ENCODE measurements at places on chromosomes 4 and X. TPM values are rescaled to one million over a fixed set of nuclear protein-coding genes. Genes with fewer than 3 reads are reported as not detected.

Gene FGFBP2
- 15.4 TPM for total RNA-seq

Gene PIM2
- total RNA-seq, result 9.8 TPM

DNA sequence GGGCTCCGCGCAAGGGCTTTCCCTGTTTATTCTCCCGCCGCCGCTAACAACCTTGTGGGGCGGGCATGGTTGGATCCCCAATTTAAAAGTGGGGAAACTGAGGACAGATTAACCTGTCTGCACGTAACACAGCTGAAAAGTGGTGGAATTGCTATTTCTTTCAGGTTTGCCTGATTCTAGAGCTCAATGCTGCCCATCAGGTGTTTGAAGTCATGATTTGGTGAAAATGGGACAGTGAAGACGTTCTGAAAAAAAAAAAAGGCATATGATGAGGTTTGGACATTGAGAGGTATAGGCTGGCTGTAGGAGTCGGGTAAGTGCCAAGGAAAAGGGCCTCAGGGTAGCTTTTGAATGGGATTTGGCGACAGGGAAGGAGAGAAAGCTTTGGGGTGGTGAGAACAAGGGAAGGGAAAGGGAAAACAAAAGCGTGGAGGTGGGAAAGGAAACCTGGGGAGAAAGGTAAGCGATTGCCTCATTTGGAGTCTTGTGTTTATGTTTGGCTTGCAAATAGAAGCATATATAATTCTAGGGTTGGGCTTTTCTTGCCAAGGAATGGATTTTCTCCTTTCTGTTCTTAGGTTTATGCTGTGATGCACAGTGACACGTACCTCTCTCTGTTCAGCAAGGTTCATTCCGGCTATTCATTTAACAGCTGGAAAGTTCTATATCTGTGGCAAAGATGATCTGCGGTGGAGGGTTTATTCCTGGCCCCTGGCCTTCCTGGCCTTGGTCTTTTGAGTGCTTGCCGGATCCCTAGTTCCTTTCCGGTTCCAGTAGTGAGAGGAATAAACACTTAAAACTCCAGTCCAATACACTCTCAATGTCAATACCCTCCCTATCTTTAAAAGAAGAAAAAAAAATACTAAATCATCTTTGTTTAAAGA lies 2.4 kb upstream of the STIM2 start:
- no peak for DNase-seq

Gene FAM47B
- total RNA-seq, result not detected

DNA sequence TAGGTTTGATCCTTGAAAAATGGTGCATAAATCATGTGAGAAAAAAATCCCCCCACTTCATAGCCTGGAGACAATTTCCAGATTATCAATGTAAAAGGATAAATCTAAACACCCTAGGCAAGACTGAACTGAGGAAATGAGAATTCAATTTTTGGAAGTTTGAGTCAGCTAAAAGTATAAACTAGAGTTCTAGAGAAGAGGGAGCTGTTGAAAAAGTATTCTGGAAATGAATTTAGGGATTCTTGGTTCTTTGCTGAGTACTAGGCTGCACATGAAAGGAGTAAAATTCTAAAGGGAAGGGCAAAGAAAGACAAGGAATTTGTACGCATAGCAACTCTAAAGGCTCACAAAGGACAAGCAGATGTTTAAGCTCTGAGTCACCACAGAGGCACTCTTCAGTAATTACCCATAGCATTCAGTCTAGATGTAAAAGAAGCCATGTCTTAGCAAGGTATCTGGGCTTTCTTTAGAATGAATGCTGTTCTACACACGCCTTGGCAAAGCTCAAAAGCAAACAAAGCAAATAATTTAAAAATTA lies 896.5 kb downstream of the PDHA2 start:
- DNase-seq, result no peak

- no peak for DNase-seq
These were observed 38.6 kb downstream of the TRIM2 start for GRCh38 chr4:153242839-153243324.

- DNase-seq, result peak; percentile 10
These were observed 144.6 kb downstream of the AMELX start for GRCh38 chrX:11437642-11438379.

Gene TMLHE
- 17.6 TPM for total RNA-seq

DNA sequence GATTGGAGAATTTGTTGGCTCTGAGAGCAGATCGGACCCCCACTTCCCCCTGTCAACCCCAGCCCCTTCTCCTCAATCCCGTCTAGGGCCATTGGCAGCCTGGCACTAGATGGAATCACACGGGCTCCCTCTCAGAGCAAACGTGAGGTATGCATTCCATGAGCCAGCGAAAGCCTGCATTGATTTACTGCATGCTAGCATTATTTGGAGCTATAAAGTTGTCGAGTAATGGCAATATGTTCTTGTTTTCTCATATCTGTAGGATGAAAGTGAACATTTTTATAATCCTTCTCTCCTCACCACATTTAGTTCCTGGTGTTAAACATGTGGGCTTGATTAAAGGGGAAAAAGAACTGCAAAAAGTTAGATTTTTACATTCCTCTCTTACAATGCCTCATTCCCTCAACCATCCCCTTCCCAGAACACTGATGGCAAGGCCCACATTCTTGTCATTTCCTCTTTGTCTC lies 159.2 kb downstream of the SPRY1 start:
- no peak for DNase-seq

DNA sequence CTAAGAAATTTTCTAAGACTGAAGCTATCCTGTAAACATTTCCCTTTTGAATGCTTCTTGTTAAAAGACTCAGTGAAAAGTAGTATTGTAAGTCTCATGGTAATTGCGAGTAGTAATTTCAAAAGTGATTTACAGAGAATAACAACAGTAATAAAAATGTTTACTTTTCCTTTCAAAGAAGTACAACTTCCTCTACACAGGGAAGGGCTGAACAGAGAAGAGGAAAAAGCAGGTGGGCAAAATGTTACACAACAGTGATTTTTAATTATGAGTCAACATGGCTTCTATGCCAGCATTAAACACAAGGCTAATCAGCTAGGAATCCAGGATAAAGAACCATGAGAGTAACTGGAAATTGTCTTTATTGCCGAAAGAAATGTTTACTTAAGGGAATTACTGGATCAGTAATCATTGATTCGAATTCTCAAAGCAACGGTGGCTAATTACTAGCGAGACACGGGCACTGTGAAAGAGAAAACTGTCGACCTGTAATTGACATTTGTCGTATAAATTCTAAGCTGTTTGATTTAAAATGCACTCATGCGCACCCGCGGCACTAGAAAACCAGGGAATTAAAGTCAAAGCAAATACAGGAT lies 15.4 kb downstream of the UTP3 start:
- no peak for DNase-seq

Gene DKK2
- 4.4 TPM for total RNA-seq

Gene STIM2
- 19.7 TPM for total RNA-seq

- no peak for DNase-seq
These were observed 2.7 kb downstream of the TKTL1 start for GRCh38 chrX:154298312-154298711.

- no peak for DNase-seq
These were observed 15.9 kb upstream of the STS start for GRCh38 chrX:7131621-7132020.

- no peak for DNase-seq
These were observed 34.1 kb upstream of the GAB1 start for GRCh38 chr4:143302536-143302935.

DNA sequence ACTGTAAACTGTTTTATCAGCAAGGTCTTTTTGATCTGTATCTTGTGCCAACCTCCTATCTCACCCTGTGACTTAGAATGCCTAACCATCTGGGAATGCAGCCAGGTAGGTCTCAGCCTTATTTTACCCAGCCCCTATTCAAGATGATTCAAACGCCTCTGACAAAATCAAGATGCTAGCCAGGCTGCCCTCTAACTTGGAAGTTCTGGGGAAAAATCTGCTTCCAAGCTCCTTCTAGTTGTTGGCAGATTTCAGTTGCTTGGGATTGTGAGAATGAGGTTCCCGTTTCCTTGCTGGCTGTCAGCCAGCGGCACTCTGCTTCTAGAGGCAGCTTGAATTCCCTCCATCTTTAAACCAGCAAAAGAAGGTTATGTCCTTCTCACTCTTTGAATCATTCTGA lies 34.7 kb downstream of the LUZP4 start:
- DNase-seq, result no peak

Gene GPC4
- total RNA-seq, result 3.6 TPM

DNA sequence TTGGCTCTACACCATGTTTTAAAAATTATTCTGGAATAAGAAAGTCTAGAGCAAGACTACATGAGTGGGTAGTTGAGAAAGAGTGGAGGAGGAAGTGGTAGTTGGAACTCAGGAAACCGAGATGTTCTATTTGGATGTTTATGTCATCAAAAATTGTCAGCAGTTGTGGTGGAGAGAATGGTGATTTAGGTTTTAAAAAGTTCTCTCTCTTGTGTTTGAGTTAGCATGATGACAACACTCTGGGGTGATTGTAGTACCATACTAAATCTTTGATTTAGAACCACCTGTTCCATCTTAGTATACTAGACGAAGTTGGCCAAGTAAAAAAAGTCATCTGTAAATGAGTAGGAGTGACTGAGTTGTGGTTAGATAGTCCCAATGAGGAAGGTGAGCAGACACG lies 40.7 kb downstream of the KLHL2 start:
- DNase-seq, result no peak

DNA sequence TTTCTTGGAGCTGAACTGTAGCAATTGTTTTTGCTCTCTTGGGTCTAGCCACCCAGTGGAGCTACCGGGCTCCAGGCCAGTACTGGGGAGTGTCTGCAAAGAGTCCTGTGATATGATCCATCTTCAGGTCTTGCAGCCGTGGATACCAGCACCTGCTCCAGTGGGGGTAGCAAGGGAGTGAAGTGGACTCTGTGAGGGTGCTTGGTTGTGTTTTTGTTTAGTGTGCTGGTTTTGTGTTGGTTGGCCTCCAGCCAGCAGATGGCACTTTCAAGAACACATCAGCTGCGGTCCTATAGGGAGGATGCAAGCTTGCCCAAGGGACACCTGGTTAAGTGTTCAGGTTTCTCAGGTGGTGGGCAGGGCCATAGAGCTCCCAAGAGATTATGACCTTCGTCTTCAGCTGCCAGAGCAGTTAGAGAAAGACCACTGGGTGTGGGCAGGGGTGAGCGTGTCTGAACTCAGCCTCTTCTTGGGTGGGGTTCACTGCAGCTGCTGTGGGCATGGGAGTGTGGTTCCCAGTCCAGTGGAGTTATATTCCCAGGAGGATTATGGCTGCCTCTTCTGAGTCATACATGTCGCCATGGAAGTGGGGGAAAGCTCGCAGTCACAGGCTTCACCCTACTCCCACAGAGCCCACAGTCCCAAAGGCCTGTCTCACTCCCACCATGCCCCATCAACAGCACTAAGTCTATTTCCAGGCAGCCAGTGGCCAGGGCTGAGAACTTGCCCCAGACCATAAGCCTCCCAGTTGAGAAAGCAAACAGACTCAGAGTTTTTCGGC lies 811.6 kb downstream of the GLUD2 start:
- DNase-seq, result no peak

Gene ATP8A1
- 0.40 TPM for total RNA-seq

GRCh38 chrX:96924581-96924980 lies 40.9 kb downstream of the RPA4 start:
- no peak for DNase-seq

Gene F8A1
- total RNA-seq, result 3.5 TPM

- DNase-seq, result no peak
These were observed 252.5 kb upstream of the NEIL3 start for GRCh38 chr4:177057186-177057585.

- no peak for DNase-seq
These were observed 99.4 kb downstream of the HPGD start for GRCh38 chr4:174422893-174423256.

Gene SLC39A8
- 18.2 TPM for total RNA-seq

GRCh38 chrX:10628906-10629305 lies 8.5 kb upstream of the MID1 start:
- no peak for DNase-seq

DNA sequence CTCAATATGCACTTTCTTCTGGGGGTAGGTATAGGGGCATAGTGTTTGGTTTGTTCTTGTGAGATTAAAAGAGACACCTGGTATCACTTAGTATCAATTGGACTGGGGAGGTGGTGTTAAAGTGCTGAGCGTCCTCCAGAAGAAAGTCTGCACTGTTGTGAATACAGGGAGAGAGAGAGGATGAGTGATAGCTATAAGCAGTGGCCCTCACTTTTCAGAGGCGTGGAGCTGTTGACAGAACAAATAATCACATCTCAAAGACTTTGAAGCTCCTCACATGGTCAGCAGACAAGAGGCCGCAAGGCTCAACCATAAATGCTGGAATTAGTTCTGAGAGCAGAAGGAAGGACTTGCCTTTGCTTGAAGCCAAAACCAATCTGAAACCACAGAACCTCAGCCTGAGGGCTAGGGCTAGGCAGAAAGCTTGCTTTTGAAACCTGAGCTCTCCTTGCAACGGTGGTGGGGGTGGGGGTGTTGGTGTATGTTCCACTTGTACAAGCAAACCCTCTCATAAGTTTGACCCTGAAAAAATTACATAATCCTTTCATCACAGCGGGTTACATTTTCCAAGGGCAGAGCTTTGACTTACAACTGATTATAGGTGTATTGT lies 123.2 kb upstream of the SCML1 start:
- DNase-seq, result peak; percentile 13

- no peak for DNase-seq
These were observed 1.8 kb upstream of the BCORL1 start for GRCh38 chrX:129980540-129981199.

- DNase-seq, result no peak
These were observed 100.0 kb downstream of the DOCK11 start for GRCh38 chrX:118595501-118596042.

DNA sequence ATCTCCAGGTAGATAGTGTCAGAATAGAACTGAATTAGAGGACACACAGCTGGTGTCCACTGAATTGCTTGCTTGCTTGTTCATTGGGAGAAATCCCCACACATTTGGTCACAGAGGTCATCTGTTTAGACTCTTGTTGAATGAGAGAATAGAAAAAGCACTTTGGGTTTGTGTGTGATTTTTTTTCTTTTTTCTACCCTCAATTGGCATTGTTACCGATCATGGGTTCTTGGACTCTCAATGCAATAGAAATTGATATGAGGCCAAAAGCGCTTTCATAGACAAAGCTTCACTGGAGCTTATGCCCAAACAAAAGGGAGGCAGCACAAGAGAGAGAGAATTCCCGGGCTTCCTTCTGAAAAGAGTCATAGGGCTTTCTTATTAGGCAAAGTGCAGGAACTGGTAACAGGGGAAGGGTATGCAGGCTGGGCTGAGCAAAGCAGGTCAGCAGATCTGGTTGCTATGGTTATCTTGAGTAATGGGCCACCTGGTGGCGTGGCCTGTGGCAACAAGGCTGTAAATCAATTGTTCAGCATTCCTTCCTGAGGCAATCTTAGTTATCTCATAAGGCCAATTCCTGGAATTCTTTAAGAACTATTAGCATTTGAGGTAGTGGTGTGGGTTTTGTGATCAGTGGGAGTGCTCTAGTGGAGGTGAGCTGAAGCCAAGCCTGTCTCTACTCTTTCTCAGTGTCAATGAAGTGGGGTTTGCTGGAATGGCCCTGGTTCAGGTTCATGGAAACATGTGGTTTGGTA lies 5.3 kb upstream of the GPR82 start:
- no peak for DNase-seq

- no peak for DNase-seq
These were observed 46.4 kb downstream of the KDR start for GRCh38 chr4:55078987-55079386.

Gene NAP1L2
- total RNA-seq, result 1.2 TPM

Gene ANXA3
- 18.8 TPM for total RNA-seq
